Muscle of leg (tissue), 16 donors: ENCODE measurements at places on chromosomes 6 and 20. TPM values are rescaled to one million over a fixed set of nuclear protein-coding genes. Genes with fewer than 3 reads are reported as not detected.

PPP1R14C gene
- 30.2 TPM for total RNA-seq

RWDD2A gene
- 3.2 TPM for total RNA-seq

EYA4 gene
- total RNA-seq: 28.8 TPM

F13A1 gene
- total RNA-seq: 48.6 TPM

EBF4 gene
- total RNA-seq: 3.2 TPM

BHLHE23 gene
- not detected for total RNA-seq

GFOD1 gene
- 3.2 TPM for total RNA-seq

HCRTR2 gene
- not detected for total RNA-seq

DEFB114 gene
- total RNA-seq: not detected

BPI gene
- total RNA-seq: 0.40 TPM

DNA sequence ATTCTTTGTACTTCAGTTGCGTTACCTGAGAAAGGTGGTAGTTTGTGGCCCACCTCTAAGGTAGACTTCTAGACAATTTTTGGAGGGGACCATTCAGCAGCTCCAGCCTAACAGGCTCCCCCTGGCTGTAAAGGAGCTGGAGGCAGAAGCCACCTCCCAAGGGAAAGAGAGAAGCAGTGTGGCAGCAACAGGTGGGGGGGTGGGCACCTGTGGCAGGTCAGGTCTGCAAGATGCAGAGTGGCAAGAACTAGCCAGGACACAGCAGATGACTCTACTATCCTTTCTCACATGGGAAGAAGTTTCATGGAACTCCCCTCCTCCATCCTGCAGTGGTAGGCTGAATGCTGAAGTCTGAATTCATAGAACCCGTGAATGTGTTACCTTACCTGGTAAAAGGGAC lies 148.3 kb upstream of the DTNBP1 start:
- no peak for DNase-seq

DNA sequence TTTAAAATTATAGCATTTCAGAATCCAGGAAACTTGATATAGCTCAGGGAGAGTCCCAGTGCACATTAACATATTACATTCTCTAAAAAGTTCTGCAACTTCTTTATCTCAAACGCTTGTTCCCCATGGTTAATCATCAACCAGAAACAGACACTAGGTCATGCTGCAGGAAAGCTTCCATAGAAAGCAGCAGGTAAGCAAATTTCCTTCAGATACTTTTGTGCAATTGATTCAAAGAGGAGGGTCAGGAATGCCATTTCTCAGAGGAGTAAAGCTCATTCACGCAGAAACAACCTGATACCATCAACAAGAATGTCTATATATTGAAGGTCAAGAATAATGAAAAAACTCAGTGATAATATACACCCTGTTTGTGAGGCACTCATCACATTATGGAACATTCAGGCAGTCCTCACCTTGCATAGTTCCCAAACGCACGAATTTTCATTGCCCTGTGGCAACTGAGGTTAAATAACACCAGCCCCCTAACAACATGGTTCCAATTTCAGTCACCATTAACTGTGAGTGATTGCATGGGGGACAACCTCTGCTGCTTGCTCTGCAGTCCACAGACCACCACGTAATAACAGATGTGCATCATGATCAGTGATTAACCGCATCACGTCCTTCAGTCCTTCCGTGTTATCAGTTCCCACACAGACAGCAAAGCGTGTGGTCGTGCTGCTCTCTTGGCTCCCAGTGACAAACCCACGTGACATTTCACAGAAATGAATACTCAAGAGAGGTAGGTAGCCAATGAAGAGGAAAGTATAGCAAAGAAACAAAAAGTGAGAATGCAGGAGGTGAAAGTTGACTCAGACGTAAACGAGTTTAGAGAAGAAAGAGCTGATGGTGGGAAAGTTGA lies 95.7 kb downstream of the LY86 start:
- no peak for DNase-seq

- DNase-seq: no peak
These were observed 56.1 kb downstream of the MDGA1 start for GRCh38 chr6:37641546-37641945.

DNA sequence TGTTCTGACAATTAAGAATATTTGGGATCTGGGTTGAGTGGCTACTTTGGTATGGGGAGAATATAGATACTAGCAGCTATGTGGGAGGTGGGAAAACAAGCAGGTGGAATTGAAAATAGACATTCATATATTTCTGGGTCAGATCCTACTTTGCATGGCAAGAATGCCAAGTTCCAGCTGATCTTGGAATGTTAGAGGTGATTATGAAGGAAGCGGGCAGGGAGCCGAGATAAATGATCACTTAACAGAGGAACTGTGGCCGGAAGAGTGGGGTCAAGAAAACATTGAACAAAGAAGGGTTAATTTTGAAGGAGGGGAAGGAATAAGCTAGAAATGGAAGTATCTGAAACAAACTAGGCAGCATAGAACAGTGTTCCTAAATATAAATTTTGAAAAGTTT lies 15.4 kb downstream of the PLCB1 start:
- no peak for DNase-seq

- DNase-seq: no peak
These were observed 148.8 kb downstream of the DTNBP1 start for GRCh38 chr6:15513801-15514711.

GRCh38 chr6:35300848-35301247 lies 3.2 kb downstream of the DEF6 start:
- no peak for DNase-seq

GRCh38 chr6:111995404-111995803 lies 58.5 kb upstream of the CCN6 start:
- DNase-seq: no peak

DNA sequence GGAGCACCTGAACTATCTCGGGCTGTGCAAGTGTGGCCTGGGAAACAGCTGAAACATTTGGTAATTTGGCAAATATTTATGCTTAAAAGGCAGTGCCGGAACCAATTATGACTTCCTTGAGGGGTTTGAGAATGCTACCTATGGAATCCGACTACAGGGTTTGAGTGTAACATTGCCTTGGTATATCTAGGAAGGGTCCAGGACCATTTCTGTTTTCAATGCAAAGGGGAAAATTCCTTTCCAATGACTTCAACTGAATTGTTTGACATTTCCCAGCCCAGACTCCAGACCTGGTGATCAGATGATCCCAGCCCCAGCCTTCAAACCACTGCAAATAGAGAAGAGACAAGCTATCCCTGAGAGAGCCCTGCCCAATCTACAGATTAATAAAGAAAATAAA lies 4.6 kb upstream of the PPP1R3G start:
- DNase-seq: no peak

DNA sequence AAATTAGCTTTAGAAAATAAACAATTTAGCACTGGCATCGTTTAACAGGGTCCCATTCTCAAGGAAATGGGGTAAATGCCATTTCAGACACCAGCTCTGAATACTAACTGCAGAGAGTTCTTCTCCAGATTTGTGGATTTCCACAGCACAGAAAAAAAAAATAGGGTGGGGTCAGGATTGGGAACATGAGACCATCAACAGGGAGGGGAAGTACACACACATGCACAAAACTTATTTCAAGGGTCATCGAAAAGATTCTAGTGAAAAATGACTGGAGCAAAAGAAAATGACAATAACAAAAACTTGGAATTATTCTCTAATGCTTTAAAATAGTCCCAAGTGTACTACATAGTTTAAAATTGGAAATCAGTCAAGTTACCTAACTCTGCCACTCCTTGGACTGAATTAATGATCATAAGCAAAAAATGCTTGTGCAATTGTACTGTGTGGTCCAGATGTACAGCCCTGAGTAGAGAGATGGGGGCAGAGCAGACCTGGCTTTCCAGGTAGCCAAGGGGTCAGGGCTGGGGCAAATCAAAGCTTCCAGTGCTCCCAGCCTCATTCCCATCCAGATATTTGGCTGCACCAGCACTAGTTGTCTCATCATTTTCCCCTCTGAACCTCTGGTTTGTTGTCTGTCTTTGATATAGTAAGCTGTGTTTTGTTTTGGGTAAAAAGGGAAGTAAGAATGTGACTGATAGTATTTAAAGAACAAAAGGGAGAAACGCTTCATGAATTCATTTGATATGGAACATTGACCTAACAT lies 152.4 kb downstream of the SOBP start:
- peak; percentile 86 for DNase-seq

GRCh38 chr6:90068264-90068663 lies 174.0 kb downstream of the GJA10 start:
- peak; percentile 43 for DNase-seq

GRCh38 chr6:25017932-25018567 lies 82.3 kb upstream of the RIPOR2 start:
- peak; percentile 51 for DNase-seq

- DNase-seq: no peak
These were observed 11.0 kb downstream of the ADA start for GRCh38 chr20:44640522-44640921.

- no peak for DNase-seq
These were observed 32.9 kb upstream of the ZBTB24 start for GRCh38 chr6:109515781-109516409.

DNA sequence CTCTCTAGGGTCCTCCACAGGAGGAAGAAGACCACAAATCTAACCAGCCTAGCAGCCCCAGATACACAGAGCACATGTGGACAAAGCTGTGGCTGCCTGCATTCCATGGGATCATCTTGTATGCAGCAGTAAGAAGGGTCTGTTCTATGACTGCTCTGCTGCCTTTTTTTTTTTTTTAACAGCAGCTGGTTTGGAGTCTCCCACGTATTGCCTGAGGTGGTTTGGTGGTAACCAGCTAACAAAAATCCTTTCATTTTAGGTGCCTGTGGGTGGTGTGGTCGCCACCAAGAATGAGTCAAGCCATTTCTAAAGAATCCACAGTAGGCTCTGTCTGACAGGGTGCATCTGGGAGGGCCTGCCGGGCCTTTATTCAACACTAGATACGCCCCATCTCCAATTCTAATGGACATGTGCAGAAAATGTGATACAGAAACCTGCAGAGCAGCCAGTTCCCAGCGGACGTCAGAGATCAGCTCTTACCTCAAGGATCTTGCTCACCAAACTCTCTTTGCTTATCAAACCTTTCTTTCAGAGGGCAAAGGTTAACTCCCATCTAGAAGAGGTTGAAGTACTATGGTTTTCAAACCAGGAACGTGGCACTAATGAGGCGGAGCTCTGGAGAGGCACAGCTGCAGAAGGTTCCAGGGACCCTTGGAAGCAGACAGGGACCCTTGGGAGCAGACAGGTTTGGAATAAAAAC lies 32.0 kb downstream of the GNAS-AS1 start:
- no peak for DNase-seq

- peak; percentile 93 for DNase-seq
These were observed 42.5 kb downstream of the EIF2S2 start for GRCh38 chr20:34069341-34070078.

- peak; percentile 55 for DNase-seq
These were observed 217.7 kb upstream of the RIN2 start for GRCh38 chr20:19540392-19540791.

DNA sequence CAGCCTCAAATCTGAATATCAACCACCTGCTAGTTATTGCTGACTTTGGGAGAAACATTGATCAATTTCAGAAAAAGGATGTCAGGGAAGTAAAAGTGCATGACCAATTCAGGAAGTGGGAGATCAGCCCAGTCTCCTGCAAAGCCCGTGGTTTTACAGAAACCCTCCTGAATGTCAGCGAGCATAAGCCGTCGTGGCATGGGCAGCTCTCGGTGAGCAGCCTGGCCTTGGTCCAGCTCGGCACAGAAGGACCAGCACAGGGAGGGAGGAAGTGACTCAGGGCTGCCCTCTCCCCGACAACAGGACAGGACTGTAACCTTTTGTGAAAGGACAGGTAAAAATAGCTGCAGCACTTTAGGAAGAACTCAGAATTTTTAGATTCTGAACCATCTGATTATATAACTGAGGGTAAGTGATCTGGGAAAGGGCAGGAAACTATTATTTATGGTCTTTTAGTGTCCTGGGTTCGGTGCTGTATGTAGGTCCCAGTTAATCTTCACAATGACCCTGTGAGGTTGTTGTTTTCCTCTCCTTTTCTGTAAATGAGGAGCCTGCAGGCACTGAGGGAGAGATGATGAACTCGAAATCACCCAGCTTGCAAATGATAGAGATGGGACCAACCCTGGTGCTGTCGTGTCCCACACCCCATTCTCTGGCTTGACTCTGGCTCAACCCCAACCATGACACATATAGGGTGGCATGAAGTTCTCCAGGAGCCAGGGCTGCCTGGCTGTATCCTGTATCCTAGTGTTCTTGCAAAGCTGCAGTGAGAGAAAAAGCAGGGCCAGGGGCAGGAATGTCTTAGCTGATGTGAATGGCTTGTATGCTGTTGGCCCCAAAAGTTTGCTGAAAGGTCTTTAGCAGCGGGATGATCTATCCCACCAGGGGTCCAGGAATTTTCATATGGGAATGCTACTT lies 37.6 kb downstream of the NRN1 start:
- no peak for DNase-seq

DNA sequence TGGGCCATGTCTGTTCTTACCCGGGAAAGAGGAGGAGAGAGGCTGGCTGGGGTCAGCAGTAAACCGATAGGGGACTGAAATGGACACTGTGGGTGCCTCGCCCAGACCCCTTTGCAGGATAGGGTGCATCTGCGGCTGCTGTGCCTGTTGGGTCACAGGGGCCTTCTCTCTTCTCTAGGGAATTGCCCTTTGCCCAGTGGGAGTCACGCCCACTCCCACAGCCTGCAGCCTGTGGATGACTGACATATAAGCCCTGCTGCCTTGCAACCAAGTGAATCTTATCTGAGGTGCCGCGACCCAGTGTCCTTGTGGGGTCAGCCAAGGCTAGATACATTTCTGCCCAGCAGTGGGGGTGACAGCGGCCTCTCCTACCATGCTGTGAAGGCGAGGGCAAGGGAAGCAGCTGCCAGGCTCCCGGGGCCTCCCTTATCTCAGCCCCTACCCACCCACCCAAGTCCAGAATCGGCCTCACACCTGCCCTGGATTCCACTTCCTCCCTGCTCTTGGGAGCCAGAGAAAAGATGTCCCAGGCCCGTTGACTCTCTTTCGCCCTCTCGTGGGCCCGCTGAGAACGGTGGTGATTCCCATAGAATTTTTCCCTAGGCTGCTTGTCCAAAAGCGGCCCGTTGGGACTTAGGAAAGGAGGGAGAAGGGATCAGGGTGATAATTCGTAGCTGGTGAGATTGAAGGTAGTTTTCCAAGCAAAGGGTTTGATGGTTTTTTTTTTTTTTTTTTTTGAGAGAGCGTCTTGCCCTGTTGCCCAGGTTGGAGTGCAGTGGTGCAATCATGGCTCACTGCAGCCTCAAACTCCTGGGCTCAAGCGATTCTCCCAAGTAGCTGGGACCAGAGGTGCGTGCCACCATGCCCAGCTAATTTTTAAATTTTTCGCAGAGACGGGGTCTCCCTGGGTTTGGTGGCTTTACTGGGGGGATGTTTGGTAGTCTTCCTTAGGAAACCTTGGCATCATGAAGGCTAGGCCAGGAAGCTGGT lies 76.4 kb upstream of the RNF24 start:
- DNase-seq: peak; percentile 59

DNA sequence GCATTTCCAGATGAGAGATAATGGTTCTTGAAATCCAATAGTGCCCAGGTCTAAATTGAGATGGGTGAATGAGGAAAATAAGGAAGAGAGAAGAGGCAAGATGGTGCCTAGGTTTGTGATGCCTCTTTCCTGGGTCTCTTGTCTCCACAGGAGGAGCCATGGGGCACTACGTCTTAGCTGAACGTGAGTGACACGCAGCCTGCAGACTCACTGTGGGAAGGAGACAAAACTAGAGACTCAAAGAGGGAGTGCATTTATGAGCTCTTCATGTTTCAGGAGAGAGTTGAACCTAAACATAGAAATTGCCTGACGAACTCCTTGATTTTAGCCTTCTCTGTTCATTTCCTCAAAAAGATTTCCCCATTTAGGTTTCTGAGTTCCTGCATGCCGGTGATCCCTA lies 6.8 kb downstream of the HFE start:
- no peak for DNase-seq

GRCh38 chr6:78954740-78955139 lies 87.4 kb downstream of the IRAK1BP1 start:
- DNase-seq: no peak
